ENCODE measurements at places on chromosomes 2 and 18.

DNA sequence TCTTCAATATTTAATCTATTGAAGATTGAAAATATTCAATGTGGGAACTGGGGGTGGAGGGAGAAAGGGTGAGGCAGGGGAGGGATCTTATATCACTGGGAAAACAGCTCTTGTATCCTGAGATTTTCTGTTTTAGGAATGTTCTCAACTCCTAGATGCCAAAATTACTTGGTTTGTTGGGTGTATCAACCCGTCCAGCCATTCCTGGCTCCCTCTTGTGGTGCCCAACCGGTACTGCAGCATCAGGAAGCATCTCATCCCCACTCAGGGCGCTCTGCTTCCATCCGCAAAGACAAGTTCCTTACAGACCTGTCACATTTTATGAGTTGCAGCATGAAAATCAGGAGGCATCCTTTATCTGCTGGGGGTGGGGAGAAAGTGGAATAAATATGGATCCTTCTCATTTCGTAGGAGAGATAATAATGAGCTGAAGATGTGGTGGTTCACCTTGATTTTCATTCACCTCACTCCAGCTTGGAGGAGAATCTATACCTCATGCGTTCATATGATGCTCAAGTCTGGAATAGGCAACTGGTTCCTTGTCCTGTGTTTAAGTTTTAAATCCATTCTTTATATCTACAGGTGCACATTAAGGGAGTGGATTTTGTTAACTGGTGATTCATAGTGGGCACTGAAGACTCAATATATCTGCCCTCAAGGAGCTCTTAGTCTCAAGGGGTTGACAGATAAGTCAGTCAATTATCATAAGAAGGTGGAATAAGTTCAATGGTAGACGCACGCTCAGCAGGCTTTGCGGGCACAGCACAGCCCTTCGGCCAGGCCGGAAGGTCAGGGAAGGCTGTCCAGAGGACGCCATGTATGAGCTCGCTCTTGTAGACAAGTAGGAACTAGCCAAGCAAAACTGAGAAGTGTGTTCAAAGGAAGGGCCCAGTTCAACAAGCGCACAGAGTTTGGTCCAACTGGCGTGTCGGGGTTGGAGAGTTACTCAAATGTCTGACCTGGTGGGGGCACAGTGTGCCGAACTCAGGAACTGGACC, 127.3 kb downstream of the RNF144A start:
- peak; percentile 86 for DNase-seq

DNA sequence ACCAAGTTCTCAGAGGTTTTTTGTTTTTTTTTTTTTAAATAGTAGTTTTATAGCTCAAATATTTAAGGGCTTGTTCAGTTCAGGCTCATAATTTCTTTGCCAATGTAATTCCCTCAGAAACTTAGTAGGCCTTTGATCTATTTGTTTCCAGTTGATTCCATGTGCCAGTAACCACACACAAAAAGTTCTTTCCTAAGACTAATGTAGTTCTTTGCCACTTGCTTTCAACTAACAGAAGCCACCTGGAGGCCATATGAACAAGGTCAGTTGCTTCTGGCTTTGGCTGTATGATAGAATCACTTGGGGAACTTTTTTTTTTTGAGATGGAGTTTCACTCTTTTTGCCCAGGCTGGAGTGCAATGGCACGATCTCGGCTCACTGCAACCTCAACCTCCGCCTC, 100.7 kb downstream of the DTNB start:
- peak; percentile 10 for DNase-seq

- DNase-seq = no peak
Observed at GRCh38 chr2:98701230-98701629, 29.7 kb downstream of the MGAT4A start.

- DNase-seq = no peak
Observed at GRCh38 chr2:1781291-1782080, 37.2 kb upstream of the PXDN start.

DNA sequence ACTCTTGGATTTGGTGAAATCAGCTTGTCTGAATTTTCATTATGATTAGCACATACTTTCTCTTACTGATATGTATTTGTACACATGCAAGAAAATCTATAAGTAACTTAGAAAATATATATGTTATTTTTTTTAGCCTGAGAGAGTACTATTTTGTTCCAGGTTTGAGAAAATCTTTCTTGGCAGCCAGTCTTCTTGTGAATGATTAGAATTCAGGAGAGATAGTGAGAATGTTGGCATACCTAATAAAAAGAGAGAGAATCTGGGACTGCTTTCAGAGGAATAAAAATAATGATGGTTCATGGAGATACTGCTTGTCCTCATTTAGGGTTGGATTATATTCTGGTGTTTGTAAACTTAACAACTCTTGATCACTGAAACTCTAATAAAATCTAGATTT, 44.4 kb upstream of the RIT2 start:
- DNase-seq = no peak

GRCh38 chr2:24682304-24682703, 110.9 kb downstream of the PTRHD1 start:
- no peak for DNase-seq

DNA sequence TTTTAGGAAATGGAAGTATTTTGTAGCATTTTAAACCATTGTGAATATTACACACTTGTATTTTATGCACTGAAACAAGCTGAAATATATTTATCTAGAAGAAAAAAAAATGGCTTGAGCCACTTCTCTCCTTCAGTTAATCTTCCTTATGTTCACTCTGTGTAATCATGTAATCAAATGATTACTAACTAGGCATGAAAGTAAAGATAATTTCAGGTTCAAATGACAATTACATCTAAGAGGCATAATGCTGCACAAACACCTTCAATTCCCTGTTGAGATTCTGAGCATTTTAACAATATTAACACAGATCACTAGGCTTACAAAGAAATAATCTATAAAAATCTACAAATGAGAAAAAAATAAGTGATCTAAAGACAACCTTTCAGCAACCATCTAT, 119.6 kb upstream of the ITGB6 start:
- DNase-seq = no peak

DNA sequence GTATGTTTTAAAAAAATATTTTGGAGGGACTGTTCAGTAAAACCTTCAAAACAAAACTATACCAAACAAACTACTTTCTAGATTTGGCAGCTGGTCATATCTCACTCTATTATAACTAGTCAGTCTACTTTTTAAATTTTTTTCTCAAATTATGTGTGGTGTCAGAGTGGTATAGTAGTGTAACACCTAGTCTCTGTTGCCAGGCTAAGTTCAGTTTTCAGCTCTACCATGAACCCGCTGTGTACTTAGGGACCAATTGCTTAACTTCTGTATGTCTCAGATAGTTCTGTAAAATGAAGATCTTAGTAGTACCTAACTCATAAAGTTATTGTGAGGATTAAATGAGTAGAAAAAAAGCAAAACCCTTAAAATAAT, 54.3 kb downstream of the GPD2 start:
- no peak for DNase-seq

- DNase-seq = no peak
Observed at GRCh38 chr18:23851470-23852002, 162.3 kb downstream of the LAMA3 start.

GRCh38 chr2:170229744-170230143, 51.8 kb downstream of the MYO3B start:
- no peak for DNase-seq

DNA sequence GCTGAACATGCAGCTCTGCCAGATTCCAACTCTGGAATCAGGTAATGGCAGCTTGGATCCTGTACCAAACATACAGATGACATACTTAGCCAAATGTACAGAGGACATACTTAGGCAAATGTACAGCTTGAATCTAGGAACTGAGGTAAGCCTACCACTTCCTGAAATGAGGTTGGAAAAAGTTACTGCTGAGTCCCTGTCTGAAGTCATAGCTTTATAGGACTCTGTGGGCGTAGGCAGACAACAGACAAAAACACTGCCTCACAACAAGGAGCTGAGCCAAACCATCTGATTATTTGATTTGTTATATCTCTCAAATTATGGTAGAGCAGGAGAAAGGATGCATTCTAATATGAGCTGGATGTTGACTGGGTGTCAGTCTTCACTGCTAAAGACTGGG, 290.2 kb upstream of the TCF4 start:
- DNase-seq = no peak

DNA sequence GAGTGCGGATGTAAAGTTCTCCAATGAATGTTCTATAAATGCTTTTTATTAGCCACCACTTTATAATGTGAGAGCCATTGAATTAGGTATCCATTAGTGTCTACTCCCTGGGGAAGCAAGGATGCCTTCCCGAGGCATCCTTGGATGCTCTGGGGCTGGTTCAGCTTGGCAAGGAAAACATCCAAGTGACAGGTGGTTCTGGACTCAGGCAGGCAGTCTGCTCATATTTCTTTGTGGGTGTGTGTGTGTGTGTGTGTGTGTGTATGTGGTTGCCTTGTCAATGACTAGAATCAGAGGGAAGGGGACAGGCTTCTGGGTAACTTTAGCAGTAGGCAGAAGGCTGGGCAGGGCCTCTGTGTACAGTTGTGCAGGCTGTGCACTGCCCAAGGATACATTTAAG, 149.2 kb downstream of the TSN start:
- DNase-seq = no peak

DNA sequence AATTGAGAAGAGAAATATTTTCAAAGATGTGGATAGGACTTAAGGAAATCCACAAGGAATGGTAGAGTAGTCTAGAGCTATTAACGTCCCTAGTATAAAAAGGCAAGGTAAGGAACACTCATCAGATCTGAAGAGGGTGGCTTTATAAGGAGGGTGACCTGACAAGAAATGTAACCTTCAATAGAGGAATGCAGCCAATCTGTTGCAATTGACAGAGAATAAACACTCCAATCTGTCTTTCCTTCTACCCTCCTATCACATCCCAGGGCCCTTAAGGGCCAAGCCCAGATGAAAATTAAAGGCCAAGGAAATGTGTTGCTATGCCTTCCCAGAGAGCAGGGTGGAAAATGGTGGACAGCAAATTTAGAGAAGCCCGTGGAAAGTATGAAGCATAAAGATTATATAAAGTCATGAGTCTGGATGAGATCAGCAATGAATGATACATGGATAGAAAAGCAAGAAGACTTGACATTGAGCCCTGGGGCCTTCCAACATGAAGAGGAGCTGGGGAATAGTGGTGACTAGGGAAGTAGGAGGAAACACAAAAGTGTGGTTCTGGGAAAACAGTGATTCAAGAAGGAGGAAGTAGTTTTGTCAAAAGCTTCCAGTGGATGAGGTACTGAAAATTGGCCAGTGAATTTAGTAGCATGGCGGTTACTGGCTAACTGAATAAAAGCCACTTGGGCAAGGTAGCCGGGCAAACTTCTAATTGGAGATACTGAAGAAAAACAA, 270.6 kb upstream of the TANK start:
- DNase-seq = no peak

GRCh38 chr2:145267451-145267850, 747.5 kb upstream of the ZEB2 start:
- DNase-seq = no peak

- peak; percentile 61 for DNase-seq
Observed at GRCh38 chr2:99545066-99545465, 55.2 kb upstream of the REV1 start.

DNA sequence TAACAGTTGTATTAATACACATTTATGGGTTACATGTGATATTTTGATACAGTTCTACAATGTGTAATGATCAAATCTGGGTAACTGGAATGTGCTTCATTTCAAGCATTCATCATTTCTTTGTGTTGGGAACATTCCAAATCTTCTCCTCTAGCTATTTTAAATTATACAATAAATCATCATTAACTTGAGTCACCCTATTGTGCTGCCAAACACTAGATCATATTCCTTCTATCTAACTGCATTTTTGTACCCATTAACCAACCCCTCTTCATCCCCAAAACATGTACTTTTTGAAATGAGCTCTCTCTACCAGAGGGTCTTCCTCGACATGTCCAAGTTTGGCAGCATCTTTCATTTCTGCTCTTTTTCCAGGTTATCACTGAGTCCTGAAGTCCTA, 81.1 kb upstream of the TTC39C start:
- DNase-seq = no peak

DNA sequence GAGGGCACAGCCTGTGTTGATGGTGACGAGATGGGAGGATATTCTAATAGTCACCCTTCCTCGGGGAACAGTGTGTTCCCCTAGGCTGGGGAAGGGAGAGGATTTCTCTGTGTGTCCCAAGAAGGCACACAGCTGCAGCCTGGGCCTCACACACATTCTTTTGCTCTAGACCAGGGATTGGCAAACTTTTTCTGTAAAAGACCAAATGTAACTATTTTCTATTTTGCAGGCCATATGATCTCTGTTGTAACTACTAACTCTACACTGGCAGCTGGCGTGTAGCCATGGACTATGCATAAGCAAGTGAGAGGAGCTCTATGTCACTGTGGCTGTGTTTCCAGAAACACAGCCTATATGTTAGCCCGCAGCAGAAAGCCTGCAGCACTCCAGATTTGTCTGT, 65.8 kb downstream of the ARHGAP28 start:
- no peak for DNase-seq

- DNase-seq = no peak
Observed at GRCh38 chr2:162838136-162838497, 450 bp downstream of the KCNH7 start.

DNA sequence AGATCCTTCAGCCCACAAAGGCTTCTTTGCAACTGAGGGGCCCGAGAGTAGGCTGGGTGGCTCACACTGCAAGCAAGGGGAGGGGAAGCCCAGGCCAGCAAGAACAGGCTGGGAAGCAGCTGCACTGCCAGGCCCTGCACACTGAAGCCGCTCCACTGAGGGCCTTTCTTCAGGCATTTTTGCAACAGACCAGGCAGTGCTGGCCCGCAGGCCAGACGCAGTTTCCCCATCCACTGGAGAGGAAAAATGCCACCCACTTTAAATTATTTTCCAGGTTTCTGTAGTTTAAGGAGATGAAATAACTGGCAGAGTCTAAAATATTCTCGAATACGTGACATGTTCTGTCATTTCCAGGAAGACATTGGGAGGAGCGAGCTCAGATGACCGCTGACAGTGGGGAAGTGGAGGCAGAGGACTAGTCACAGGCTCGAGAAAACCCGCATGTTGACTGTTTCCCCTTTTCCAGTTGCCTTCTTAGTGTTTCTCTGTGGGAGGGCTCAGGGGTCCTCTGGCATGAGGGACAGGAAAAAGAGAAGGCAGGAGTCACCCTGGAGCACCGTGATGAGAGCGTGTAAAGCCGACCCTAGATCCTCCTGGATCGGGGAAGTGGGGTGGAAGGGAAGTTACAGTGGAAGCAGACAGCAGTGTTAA, 53.3 kb upstream of the B3GNT7 start:
- no peak for DNase-seq

GRCh38 chr2:39949131-39949530, 170.1 kb upstream of the THUMPD2 start:
- DNase-seq = no peak

DNA sequence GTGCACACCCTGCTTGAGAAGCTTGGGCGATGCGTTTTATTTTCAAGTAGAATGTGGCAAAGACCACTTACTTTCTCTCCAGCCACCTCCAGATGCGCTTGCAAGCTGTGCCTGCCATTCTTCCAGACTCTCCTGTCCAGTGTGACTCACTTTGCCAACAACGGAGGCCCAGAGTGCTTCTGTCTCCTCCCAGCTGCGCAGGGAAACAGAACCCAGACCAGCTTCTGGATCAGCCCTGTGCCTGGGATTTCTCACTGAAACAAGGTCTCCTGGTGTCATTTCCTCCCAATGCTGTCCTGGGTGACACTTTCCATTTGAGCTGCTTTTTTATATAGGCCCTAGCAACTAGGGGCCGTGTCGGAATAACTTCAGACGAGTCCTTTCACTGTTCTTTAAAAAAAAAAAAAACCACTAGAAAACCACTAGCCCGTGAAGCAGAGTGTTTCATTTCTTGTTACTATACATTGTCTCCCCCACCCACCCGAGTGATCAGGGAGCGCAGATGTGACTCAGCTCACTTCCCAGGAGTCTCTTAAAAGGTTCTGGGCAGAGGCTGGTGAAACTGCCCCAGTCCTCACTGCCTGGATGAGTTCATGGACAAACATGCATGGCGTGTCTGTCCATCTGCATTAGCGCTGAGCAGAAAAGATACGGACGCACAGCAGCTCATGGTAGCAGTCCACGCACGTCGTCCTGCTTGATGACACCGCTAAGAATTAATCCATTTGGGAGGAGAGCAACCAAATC, 25.3 kb upstream of the RPL31 start:
- no peak for DNase-seq

All from AG08395 (cell line).